ENCODE measurements at places on chromosomes 11 and 22.

DNA sequence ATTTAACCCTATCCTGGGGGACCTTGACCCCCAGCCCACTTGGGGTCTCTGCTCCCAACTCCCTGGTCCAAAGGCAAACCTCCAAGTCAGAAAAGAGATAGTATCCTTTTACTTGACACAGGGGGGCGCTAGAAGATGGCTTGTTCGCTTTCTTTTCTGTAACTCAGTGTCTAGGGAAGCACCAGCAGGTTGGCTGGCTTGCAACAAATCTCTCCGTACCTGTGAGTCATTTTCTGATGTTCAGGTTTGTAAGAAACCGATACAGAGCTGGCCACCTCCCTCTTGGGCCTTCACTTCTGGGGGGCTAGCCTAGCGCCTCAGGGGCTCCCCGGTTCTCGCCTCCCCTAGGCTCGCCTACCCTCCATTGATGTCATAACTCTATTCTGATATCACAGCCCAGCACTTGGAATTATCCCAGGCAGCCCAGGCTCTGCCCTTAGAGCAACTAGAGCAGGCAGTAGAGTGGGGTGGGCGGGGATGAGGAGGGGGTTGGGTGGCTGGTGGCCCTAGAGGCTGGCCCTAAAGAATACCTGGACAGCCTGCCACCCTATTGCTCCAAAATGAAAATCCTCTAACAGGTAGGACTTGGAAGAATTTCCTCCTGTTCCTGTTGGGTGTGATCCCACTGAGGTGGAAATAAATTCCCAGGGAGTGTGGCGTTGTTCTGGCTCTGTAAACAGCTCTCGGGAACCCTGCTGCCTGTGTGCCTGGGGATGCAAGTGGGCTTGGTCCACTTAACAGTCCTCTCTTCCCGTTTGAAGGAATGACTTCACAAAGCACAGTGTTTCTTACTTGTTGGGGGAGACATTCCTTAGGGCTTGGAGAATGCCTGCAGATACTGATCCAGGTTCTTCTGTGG lies 69.4 kb downstream of the OSBP2 start:
- peak; percentile 66 for DNase-seq

DNA sequence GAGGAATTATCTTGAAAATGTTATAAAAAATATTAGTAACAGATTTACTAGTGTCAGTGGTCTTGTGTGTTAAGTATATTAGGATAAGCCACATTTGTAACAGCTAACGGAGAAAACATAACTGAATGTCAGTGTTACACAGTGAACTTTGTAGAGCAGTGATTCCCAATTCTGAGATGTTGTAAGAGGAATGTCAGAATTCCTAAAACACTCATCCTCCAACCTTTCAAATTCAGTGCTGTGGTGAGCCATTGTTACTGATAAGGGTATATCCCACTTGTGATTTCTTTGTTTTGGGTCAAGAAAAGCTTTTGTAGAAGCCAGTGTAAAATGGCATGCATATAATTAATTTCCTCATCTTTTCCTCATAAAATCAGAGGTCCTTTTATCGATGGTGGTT lies 61.9 kb downstream of the ARHGEF12 start:
- no peak for DNase-seq

- DNase-seq = no peak
Observed at GRCh38 chr22:19567157-19568009, 43.2 kb upstream of the CLDN5 start.

GRCh38 chr11:66056501-66056900 lies 4.3 kb downstream of the SF3B2 start:
- DNase-seq = no peak

DNA sequence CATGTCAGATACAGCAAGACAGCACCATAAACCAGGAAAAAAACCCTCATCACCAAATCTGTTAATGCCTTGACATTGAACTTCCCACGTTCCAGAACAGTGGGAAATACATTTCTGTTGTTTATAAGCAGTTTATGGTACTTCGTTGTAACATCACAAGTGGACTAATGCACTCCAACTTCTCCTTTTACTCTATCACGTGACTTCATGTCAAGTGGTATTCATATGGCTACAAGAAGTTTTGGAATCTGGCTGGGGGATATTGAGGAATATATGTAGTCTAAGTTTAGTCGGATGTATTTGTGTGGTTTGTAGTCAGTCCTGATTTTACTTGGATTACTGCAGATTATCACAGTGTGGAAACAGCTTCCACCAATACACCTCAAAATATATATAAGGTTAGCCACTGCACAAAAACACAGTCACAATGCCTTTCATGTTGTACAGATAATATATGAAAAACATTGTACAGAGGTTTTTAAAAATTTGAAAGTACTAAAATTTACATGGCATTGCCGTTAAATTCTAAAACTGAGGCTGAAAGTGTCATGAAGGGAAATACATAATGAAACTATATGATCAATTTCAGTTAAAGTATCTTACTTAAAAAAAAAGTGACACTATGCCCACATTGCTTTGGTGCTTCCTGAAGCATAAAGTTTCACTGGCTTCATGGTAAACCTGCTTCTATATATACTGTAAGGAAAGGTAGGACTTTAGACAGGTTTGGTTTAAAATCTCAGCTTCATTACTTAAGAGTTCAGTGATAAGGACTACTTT lies 134.1 kb downstream of the CASP12 start:
- no peak for DNase-seq

GRCh38 chr22:45216133-45217003 lies 24.3 kb downstream of the KIAA0930 start:
- DNase-seq = no peak

DNA sequence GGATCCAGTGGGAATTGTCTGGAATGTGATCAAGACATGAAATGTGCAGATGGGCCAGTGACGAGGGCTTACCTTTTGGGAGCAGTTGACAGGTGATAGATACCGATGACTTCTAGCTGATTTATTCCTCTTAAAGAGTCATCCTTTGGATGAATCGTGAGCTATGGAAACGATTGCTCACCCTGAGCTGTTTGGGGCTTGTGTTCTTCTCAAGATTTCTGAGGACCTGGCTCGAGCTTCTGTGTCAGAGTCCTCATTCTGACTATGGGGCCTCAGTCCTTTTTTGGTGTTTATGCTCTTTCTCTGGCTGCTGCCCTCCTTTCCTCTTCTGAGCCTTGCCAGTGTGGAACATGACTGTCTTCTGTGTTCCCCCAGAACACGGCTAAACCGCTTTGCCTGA lies 11.9 kb upstream of the AMPD3 start:
- DNase-seq = no peak
